ENCODE measurements at places on chromosomes 16 and 17. TPM values are rescaled to one million over a fixed set of nuclear protein-coding genes. Genes with fewer than 3 reads are reported as not detected.

GRCh38 chr16:12544477-12545296 lies 259.0 kb downstream of the CPPED1 start:
- no peak for DNase-seq

GRCh38 chr17:75827308-75828075 lies 16.7 kb downstream of the UNC13D start:
- peak; percentile 64 for DNase-seq

- DNase-seq, result no peak
Measured at GRCh38 chr17:63024716-63025115, 58.7 kb downstream of the TANC2 start.

- DNase-seq, result no peak
Measured at GRCh38 chr17:49634485-49634860, 43.4 kb downstream of the SPOP start.

DNA sequence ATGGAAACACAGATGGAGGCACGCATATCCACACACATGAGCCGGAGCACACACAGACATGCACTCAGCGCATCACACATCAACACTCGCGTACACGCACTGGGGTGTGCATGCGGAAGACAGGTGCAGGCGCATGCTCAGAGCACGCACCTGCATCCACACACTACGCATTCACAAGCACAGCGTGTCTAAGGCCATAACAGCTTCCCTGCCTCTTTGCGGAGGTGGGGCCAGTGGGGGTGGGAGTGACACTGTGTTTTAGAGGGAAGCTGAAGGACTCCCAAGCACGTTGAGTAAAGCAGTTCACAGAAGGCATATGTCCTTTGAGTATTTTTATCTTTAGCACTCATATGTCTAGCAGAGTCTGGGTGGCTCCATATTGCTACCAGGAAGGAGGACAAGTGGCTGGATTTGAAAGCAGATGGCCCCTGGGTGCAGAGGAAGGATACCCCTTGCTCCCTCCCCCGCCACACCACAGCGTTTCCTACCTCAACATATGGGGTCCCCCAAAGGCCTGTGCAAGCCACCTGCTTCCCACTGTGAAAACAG lies 68.6 kb upstream of the TOB1 start:
- no peak for DNase-seq

GRCh38 chr17:76467366-76467765 lies at the start of gene AANAT:
Gene AANAT (plus strand): TSS chr17:76467603. CDS start chr17:76468747, 1,144 bp downstream.
- DNase-seq, result no peak

GRCh38 chr16:73418691-73419090 lies 370.8 kb upstream of the ZFHX3 start:
- no peak for DNase-seq

Gene GRAP
- total RNA-seq, result 2.0 TPM

Gene HSF4
- 53.7 TPM for total RNA-seq
